ENCODE measurements at places on chromosomes 11 and 22. TPM values are rescaled to one million over a fixed set of nuclear protein-coding genes. Genes with fewer than 3 reads are reported as not detected.

- DNase-seq = no peak
Observed at GRCh38 chr11:32436751-32437494, 1.6 kb upstream of the WT1 start.

DNA sequence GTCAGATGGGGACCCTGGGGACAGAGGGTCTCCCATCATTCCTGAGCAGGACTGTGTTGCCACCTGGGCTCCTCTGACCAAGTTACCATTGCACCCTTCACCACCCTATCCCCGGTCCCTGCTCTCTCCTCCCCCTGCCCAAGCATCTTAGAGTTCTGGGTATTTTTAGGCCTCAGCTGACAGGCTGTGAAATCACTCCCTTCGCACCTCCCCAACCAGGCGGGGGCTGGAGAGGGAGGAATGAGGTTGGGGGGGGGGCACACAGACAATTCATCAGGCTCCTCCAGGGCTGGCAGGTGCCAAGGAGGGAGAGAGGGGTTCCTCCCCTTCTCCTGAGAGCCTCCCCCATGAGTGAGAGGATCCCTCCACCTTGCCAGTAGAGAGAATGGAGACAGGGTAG, 9.0 kb downstream of the SYT7 start:
- DNase-seq = no peak

- DNase-seq = no peak
Observed at GRCh38 chr11:95451682-95452081, 220.7 kb upstream of the SESN3 start.

NPAS4 gene
- not detected for total RNA-seq

GRCh38 chr11:69229511-69229910, 64.4 kb upstream of the MYEOV start:
- DNase-seq = no peak

TAGLN gene
- total RNA-seq = 215 TPM

GRCh38 chr22:46350121-46350520, 14.6 kb downstream of the TRMU start:
- DNase-seq = no peak

DNA sequence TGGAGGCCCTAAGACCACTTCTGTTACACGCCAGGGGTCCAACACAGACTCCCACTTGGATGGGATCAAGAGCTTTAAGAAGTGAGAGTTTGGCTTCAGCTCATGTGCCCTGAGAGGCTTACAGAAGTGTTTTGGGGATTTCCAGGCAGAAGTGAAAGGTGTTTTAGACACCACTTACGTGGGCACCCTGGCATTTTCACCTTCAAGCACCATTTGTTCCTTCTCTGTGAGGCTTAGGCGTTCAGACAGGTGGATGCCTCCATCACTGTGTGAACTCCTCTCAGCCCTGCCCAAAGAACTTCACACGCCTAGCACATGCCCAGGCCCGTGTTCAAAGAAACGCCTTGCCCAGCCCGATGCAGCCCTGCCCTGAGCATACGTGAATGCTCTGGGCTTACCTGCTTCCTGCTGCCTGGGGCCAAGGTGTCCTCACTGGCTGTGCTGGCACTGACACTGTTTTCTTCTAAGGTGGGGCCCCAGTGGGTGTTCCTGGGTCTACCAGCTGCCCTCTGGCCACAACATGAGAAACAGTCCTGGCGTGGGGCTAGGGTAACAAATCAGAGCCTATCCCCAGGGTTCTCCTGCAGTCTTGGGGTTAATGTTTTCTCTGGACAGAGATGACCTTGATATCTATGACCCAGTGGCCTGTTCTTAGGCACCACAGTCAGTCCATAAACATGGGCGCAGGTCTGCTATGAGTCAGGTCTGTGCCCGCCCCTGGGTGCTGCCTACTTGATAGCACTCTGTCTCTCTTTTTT, 34.0 kb downstream of the AMPD3 start:
- DNase-seq = no peak

CHKB gene
- total RNA-seq = 60.1 TPM

DNA sequence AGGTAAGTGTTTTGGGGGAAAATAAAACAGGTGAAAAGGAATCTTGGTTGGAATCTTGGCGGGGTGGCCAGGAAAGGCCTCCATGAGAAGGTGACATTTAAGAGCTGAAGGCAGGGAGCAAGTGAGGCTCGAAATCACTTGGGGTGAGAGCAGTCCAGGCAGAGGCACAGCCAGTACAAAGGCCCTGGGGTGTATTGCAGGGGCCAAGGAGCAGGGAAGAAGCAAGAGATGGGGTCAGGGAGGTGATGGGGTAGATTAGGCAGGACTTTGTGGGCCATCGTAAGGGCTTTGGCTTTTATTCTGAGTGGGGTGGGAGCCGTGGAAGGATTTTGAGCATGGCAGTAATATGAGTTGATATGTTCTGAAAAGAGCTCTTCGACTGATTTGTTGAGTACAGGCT, 551.1 kb downstream of the MN1 start:
- no peak for DNase-seq

MYEOV gene
- not detected for total RNA-seq

- no peak for DNase-seq
Observed at GRCh38 chr11:9524001-9524400, 49.5 kb upstream of the WEE1 start.

FOXRED2 gene
- 8.6 TPM for total RNA-seq
